ENCODE measurements at places on chromosomes 12 and 14. TPM values are rescaled to one million over a fixed set of nuclear protein-coding genes. Genes with fewer than 3 reads are reported as not detected.

GRCh38 chr12:72369423-72369959, 97.3 kb downstream of the TRHDE start:
- H3K4me3 ChIP-seq, result no peak overlapping the region
- peak; percentile 78 for DNase-seq
- no peaks in the 10 kb centered on the region for H3K27me3 ChIP-seq
- H3K4me1 ChIP-seq, result peaks cover 18% of the 10 kb centered on the region

DNA sequence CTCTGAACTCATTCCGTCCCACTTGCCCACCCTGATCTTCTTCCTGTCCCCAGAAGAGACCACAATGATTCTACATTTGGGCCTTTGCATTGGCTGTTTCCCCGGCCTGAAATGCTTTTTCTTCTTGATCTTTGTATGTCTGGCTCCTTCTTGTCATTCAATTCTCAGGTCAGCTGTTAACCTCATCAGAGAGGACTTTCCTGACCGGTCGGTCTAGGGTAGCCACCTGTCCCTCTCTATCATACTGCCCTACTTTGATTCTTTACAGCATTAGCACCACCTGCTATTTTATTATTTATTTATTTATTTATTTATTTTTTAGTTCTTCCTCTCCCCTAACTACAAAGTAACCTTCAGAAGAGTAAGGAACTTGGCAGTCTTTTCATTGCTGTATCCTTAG, 84.3 kb downstream of the DYRK2 start:
- no peaks in the 10 kb centered on the region for H3K36me3 ChIP-seq
- no peak overlapping the region for H3K27ac ChIP-seq
- H3K27me3 ChIP-seq, result no peaks in the 10 kb centered on the region
- H3K4me1 ChIP-seq, result no peaks in the 10 kb centered on the region
- no peak for DNase-seq
- H3K4me3 ChIP-seq, result no peak overlapping the region

ACSM4 gene
- polyA plus RNA-seq, result 0.04 TPM

IKBIP gene
- 10.8 TPM for polyA plus RNA-seq

DNA sequence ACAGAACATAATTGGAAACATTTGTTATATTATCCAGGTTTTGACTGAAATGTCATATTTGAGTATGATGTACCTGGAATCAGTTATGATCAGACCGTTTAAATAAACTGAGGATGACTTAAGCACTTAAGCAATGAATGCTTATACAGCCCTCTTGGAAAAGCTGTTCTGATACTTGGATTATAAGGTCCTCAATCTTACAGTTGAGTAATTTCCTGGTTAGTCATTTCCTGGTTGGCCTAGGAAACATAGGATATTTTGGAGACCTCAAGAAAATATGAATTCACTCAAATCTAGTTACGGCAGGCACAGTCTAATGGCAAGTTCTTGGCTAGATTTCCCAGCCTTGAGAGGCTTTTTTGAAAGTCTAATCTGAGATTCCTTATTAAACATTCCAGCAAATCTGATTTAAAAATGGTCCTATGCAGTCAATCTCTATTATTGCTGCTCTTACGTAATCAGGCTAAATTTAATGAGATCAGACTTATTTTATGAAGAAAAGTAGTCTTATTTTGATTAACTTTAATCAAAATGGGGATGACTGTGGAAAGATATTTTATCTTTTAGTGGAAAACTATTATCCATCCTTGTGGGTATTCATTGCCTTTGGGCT, 447.2 kb downstream of the SNAPC1 start:
- H3K4me3 ChIP-seq, result no peak overlapping the region
- H3K36me3 ChIP-seq, result no peaks in the 10 kb centered on the region
- H3K27me3 ChIP-seq, result no peaks in the 10 kb centered on the region
- H3K27ac ChIP-seq, result no peak overlapping the region

DNA sequence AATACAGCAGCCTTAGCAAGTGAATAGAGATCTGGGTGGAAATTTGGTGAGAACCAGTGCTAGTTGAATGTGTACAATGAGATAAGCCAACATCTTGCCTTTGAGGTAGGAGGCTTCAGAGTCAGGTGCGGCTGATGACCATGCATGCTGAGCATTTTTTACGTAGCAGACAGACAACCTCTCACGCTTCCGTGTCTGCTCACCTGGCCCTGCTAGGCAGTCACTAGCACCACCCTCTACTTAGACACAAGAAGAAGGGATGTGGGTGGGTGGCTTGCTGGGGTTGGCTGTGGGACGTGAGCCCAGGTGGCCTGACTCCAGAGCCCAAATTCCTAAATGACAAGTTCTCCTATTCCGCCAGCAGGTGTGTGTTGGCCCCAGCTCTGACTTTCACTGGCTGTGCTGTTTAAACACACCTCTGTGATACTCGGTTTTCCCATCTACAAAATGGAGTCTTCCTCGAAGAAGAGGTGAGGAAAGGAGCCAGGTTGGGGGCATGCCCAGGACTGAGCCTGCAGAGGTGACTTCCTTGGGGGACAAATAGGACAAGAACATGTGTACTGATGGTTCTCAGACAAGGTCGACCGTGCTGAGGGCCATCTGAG, 57.8 kb upstream of the BCL11B start:
- no peaks in the 10 kb centered on the region for H3K36me3 ChIP-seq
- no peak for DNase-seq
- no peak overlapping the region for H3K27ac ChIP-seq
- no peaks in the 10 kb centered on the region for H3K4me1 ChIP-seq
- no peaks in the 10 kb centered on the region for H3K27me3 ChIP-seq

DNA sequence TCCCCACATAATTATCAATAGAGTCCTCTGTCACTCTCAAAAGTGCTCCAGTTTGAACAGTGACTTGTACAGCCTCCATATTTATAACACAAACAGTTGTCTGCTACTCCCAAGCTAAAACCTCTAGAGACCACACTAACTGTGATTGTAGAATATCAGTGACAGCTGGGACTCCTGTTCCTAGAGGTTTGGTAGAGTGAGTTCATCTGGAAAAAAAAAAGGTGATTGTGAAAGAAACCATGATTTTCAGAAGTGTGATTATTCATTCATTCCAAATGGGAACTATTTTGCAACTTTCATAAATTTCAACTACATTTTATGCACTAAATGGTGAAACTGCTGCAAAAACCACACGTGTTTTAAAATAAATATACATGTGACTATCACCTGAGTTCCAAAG, 128.0 kb upstream of the PLXNC1 start:
- no peaks in the 10 kb centered on the region for H3K4me1 ChIP-seq
- H3K27ac ChIP-seq, result no peak overlapping the region
- H3K27me3 ChIP-seq, result no peaks in the 10 kb centered on the region
- H3K4me3 ChIP-seq, result no peak overlapping the region
